ENCODE measurements at places on chromosomes 6 and 20. TPM values are rescaled to one million over a fixed set of nuclear protein-coding genes. Genes with fewer than 3 reads are reported as not detected.

DNA sequence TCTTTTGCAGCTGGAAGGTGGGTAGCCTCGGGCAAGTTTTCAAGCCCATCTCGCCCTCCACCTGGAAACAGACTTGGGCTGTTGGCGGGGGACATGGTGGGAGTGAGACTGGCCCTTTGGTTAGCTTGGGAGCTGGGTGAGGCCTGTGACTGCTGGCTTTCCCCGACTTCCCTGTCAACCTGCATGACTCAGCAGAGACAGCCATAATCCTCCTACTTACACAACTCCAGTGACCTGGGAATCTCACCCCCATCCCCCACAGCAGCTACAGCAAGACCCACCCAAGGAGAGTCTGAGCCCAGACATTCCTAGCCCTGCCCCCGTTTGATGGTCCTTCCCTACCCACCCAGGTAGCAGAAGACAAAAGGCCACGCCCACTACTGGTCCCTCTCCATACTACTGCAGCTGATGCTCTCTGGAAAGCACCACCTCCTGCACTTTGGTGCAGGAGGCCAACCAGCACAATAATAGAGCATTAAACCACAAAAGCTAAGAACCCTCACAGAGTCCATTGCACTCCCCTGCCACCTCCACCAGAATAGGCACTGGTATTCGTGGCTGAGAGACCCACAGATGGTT is 188.4 kb downstream of the TRDN start:
- no peak for DNase-seq

DNA sequence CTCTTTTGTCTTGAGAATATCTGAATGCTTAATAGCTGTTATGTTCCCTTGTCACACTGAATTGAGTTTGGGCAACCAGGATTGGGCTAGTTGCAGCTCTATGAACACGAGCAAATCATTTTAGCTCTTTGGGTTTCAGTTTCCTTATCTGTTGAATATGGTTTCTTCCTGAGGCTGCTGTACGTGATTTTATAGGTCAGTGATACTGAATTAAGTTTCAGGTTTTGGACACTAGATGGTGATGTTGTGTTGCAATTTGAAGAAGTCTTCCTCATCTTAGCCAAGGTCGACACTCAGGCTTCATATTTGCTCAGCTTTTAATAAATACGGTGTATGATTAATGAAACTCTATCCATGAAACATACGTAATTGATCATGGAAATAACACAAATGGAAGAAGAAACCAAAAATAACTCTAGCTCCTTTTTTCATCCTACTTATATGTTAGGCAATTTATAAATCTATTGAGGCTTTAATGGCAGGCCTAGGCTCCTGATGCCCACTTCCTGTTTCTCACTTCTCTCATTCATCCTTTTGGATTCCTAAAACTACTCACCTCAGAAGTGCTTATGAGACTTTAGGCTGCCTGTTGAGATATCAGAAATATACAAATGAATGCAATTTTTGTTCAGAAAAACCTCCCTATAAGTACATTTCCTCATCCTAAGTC is 354.1 kb upstream of the MAP3K7 start:
- DNase-seq: peak; percentile 66

DNA sequence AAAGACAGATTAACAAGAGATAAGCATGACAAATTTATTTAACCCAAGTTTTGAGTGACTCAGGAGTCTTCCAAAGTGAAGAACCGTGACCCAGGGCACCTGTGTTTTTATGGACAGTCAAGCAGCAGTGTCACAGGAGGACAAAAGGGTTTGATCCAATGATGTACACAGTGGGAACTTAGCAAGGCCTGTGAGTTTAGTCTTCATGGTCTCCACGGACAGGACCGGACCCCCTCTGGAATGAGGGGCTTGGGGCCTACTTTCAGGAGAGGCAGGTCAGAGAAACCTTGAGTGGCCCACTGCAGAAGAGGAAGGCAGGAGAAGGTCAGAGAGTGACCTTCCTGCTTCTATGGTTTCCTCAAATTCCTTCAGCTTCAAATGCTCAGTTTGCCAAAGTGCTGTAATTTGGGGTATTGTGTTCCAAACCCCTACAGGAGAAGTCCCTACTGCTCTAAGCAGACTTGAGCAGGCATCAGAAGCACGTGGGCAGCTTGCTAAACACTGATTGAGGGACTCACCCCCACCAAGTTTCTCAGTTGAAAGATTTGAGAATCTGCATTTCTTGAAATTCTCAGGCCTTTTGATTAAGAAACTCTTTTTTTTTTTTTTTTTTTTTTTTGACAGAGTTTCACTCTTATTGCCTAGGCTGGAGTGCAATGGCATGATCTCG is 26.4 kb upstream of the ZMYND8 start:
- DNase-seq: no peak

OR2B6 gene
- not detected for polyA plus RNA-seq

All from IMR-90 (cell line).